ENCODE measurements at places on chromosomes 7 and 10.

GRCh38 chr10:42962110-42962901 lies 114.6 kb upstream of the RET start:
- no peak for DNase-seq

DNA sequence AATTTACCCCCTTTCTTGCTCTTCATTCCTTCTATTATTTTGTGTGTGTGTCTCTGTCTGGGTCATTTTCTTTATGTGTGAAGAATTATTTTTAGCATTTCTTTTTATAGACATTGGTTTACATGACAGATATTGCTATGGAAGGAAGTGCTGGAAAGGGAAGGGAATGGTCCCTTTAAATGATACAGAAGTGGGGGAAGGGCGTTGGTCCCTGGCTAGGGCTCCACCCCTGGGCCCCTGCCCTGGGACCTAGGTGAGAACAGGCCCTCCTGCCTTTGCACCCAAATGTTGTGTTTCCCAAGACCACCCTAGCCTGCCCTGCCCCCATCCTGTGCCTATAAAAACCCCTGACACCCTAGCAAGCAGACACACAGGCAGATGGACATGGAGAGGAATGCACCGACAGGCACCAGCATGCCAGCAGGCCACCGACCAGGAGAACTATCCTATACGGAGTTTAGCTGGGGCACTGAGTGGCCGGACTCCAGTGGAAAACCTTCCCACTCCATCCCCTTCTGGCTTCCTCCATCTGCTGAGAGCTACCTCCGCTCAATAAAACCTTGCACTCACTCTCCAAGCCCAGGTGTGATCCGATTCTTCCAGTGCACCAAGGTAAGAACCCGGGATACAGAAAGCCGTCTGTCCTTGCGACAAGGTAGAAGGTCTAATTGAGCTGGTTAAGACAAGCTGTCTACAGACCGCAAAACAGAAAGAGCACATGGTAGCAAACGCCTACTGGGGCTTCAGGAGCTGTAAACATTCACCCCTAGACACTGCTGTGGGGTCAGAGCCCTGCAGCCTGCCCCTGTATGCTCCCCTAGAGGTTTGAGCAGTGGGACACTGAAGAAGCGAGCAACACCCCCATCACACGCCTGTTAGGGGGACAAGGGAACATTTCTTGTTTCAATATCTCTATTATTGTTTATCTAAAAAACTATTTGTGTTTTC lies 515.7 kb downstream of the SORCS1 start:
- DNase-seq, result no peak

- DNase-seq, result no peak
Observed at GRCh38 chr7:12314199-12314598, 89.5 kb downstream of the VWDE start.

DNA sequence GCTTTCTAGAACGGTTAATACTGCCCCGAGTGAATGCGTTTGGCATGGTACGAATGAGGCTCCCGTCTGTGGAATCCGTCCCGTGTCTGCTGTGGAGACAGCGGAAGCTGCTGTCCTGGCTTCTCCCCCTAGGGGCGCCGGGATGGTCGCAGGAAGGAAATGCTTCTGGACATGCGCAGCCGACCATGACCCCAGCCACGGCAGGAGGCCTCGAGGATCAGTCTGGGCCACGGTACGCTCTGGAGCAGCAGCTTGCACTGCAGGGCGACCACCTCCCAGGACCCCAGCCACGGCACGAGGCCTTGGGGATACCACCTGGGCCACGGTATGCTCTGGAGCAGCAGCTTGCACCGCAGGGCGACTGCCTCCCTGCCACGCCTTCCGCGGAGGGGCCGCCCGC lies 107.9 kb downstream of the CYTH3 start:
- no peak for DNase-seq

DNA sequence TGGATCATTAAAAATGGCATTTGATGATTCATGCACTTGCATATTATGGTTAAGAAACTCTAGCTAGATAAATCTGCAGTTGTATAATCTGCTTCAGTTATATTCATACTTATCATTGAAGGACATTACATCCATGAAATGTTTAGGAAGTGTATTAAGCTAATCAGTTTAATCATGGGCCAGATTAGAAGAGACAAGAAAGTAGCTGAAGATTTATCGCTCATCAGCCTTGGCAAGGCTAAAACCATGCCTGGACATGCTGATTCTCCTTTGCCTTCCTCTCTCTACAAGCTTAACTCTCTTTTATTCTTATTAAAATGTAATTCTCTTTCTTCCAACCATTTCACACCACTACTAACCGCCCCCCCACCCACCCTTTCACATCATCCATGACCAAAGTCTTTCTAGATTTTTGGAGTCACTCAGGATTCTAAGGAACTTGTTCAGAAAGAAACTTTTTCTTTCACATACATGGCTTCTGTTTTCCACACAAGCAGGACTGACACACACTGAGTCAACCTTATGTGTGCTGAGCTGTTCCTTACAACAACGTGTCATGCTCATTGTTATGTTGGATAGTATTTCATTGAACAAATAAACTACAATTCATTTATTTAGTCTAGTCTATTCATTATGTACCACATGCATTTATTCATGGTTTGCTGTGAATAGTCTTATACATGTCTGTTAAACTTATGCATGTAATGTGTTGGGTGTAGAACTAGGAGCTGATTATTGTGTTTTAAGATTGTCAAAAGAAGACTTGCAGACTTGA lies 227.3 kb upstream of the SP8 start:
- no peak for DNase-seq

GRCh38 chr7:37920305-37920848 lies at the start of gene EPDR1:
TSS of gene EPDR1 (plus strand) at chr7:37920640. CDS start at chr7:37920940, 300 bp downstream.
- peak; percentile 28 for DNase-seq

DNA sequence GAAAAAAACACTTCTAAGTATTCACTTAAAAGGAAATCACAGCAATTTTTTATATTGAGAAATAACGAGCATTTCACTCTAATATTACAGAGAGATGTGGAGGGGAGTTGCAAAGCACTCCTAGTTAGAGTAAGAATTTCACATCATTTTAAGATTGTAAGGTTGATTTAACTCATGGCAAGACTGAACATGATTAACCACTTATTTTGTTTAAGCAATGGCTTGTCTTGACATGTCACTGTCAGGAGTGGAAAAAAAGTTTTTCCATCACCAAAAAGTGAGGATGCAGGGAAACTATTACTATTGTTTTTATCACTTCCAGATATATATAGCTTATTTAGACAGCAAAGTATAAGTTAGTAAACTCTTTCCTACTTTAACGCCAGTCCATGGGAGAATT lies 27.1 kb downstream of the CD36 start:
- no peak for DNase-seq

DNA sequence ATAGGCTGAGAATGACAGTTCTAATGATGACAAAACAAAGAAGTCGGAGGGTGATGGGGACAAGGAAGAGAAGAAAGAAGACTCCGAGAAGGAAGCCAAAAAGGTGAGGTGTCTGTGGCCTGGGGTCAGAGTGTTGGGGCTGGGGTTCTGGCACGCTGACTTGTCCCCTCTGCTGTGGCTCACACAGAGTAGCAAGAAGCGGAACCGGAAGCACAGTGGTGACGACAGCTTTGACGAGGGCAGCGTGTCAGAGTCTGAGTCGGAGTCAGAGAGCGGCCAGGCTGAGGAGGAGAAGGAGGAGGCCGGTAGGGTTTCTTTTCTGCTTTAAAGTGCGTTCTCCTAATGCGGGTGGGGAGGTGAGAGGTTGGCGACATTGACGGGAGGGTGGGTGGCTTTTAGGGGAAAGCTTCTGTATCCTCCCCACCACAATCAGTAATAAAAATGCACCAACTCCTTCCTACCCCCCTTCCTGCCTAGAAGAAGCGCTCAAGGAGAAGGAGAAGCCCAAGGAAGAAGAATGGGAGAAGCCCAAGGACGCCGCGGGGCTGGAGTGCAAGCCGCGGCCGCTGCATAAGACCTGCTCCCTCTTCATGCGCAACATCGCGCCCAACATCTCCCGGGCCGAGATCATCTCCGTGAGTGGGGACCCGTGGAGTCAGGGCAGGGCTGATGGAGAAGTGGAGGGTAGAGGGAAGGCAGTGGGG lies 4.6 kb downstream of the UFSP1 start:
- no peak for DNase-seq

- DNase-seq, result no peak
Observed at GRCh38 chr7:45143616-45144015, 14.0 kb upstream of the RAMP3 start.

GRCh38 chr10:100022403-100022802 lies 12.7 kb upstream of the DNMBP start:
- DNase-seq, result no peak

DNA sequence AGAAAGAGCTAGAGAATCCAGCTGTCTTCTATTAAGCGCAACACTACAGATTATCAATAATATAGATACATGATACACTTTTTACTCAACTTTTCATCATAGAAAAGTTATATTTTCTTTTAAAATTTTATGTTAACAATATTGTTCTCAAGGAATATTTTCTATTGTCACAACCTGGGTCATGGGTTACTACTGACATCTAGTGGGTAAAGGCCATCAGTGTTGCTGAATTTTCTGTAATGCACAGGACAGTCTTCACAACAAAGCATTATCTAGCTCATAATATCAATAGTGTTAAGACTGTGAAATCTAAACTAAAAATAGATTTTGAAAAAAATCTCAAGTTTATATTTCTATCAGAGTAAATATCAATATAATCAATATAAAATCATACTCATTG lies 209.8 kb downstream of the ZNF33B start:
- no peak for DNase-seq

GRCh38 chr10:96967847-96968246 lies 135.7 kb downstream of the LCOR start:
- DNase-seq, result no peak

- no peak for DNase-seq
Observed at GRCh38 chr7:71633551-71634008, 501.6 kb downstream of the GALNT17 start.

DNA sequence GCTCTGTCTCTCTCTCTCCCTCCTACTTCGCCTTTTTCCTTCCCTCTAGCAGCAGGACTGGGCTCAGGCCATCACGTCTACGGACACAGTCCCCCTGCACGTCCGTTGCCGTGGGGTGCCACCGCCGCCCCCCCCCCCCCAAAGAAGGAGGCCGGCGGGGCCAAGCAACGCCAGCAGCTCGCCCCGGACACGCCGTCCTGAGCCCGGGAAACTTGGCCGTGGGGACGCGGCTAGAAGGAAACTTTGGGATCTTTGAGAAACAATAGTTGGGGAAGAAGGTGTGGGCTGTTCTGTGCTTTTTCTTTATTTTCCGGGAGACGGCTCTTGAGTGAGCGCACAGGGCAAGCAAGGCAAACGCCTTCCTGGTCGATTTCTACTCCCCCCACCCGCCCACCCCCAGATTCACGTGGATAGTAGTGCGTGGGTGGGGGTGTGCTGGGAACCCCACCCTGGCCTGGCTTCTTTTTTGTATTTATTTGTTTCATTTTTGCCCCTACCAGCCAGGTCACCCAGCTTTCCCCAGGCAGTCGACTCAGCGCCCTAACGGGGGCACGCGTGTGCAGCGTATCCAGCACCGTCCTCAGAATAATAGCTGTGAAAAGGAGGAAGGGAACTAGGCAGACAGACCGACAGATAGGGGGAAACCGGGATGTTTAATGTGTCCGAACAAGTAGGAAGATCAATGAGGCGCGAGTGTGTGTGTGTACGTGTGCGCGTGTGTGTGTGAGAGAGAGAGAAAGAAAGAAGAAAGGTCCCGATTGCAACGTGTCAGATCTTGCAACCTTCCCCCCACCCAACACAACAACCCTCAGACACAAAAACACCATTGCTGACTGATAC lies 1.4 kb downstream of the MXI1 start:
- DNase-seq, result peak; percentile 87

DNA sequence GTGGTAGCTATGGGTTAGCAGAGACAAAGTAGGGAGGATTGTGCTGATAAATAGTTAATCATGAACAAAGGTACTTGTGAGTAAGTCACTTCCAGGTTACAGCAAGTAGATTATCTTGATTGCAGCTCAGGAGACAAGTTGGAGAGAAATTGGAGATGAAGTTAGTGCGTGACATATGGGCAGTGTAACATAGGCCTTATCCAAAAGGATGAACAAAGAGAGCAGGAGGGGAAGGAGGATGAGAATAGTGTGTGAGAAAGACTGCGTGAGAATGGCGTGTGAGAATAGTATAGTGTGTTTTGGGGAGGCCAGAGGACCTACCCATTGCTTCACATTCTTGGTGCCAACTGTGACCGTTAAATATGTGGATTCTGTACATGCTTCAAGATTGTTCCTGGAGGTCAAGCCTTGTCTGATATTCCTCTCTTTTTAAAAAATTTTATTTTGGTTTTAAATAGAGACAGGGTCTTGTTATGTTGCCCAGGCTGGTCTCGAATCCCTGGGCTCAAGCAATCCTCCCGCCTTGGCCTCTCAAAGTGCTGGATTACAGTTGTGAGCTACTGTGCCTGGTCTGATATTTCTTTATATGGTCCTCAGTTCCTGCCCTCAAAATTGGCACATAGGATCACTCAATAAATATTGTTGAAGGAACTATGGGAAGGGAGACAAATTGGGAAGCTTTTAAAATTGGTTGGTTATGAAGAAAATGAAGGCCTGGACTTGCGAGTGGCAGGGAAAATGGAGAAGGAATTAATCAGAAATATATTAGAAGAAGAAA lies 3.2 kb downstream of the VCL start:
- DNase-seq, result no peak

- DNase-seq, result no peak
Observed at GRCh38 chr7:48438206-48438605, 266.9 kb downstream of the ABCA13 start.

DNA sequence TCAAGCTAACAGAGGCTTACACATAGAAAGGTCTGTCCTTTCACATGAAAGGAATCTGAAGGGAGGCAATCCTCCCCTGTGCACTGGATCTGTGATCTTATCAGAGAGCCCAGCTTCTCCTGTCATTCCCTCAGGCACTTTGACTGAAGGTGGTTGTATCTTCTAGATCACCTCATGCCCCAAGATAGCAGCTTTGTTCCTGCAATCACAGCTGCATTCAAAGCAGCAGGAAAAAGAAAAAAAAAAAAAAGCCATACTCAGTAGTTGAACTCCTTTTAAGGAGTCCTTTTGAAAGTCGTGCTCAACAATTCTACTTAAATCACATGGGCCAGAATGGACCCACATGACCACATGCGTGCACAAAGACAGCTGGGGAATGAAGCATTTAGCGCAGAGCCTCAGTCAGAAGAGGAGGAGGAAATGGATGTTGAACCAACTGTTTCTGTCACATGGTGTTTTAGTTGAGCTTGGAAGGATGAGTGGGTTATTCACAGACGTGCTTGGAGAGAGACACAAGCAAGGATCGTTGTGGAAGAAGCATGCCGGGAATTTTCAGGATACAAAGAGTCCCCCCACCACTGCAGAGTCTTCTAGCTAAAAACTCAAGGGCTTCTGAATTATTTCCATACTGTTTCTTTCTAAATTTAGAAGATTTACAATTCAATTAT lies 13.0 kb upstream of the PFKP start:
- DNase-seq, result no peak

All from lower leg skin (tissue), 4 donors.